A172 (cell line): ENCODE measurements at places on chromosomes 13 and 19. TPM values are rescaled to one million over a fixed set of nuclear protein-coding genes. Genes with fewer than 3 reads are reported as not detected.

The ZNF285 gene
- 0.65 TPM in 1 of 2 replicates, not detected in the other for total RNA-seq

The TYROBP gene
- not detected in 2 replicates for total RNA-seq

The SIGLEC11 gene
- not detected in 2 replicates for total RNA-seq

The ZNF433 gene
- total RNA-seq = 7.2 and 11.3 TPM in 2 replicates

The CYP2S1 gene
- total RNA-seq = 1.4 and 9.2 TPM in 2 replicates
